ENCODE measurements at places on chromosomes 3 and 15. TPM values are rescaled to one million over a fixed set of nuclear protein-coding genes. Genes with fewer than 3 reads are reported as not detected.

Gene TLR9
- total RNA-seq, result 0.13 TPM

Gene CTXN2
- not detected for total RNA-seq

Gene SRGAP3
- total RNA-seq, result 4.4 TPM

Gene JAGN1
- 22.3 TPM for total RNA-seq

Gene CCDC39
- total RNA-seq, result not detected

Gene RAB6B
- total RNA-seq, result 0.78 TPM

Gene PTX3
- 549 TPM for total RNA-seq

Gene FOXB1
- total RNA-seq, result not detected

Gene GUCA1C
- total RNA-seq, result not detected

Gene IMPG2
- 0.39 TPM for total RNA-seq

Gene ENTPD3
- 1.7 TPM for total RNA-seq

Gene GNAT1
- total RNA-seq, result not detected

Gene THPO
- 0.78 TPM for total RNA-seq

Gene MED12L
- 2.6 TPM for total RNA-seq

Gene CD200R1
- total RNA-seq, result 0.11 TPM

Gene EPHA3
- total RNA-seq, result 0.26 TPM

Gene CA12
- 140 TPM for total RNA-seq

Gene IGDCC3
- not detected for total RNA-seq

Gene SIDT1
- not detected for total RNA-seq

Gene RASL12
- total RNA-seq, result 0.52 TPM

Gene TMEM212
- not detected for total RNA-seq

Gene GABRA5
- under 0.01 TPM for total RNA-seq

Gene NEK10
- total RNA-seq, result 50.3 TPM

Gene FGF7
- total RNA-seq, result 233 TPM

Gene DAPK2
- total RNA-seq, result 14.8 TPM

Gene ZNF197
- total RNA-seq, result 21.6 TPM

Gene IDH3A
- total RNA-seq, result 38.9 TPM

Gene IFT80
- total RNA-seq, result 116 TPM

Gene RPSA
- 1,772 TPM for total RNA-seq

Gene ALCAM
- total RNA-seq, result 94.3 TPM

Gene ECE2
- not detected for total RNA-seq

Gene ADAMTS7
- 5.1 TPM for total RNA-seq

Gene ROBO1
- total RNA-seq, result 39.1 TPM

Gene GOLGA6L24
- not detected for total RNA-seq

Gene C15orf62
- 0.11 TPM for total RNA-seq

Gene PAK6
- total RNA-seq, result not detected

Measured in articular chondrocyte of knee joint (primary cell).